Trophoblast cell (in vitro differentiated cells and primary cell): ENCODE measurements at places on chromosomes 13 and 19.

GRCh38 chr13:100179276-100179675, 90.4 kb downstream of the PCCA start:
- DNase-seq: no peak

GRCh38 chr19:48382286-48382685, 9.1 kb downstream of the KDELR1 start:
- DNase-seq: no peak

DNA sequence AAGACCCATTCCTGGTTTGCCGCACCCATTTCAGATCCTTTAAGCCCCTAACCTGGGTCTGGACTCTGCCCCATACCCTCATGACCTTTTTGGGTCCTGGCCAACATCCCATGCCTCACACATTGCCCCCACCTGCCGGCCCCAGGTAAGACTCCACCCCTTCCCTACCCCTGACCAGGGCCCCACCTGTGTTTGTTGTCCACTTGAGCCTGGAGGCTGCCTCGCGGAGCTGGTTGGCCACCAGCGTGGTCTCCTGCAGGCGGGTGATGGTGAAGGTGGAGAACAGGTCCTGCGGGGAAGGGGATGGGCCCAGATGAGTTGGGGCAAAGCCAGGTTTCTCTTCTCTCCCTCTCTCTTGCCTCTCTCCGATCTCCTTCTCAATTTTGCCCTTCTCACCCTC, 19.5 kb downstream of the MAN2B1 start:
- no peak for DNase-seq

DNA sequence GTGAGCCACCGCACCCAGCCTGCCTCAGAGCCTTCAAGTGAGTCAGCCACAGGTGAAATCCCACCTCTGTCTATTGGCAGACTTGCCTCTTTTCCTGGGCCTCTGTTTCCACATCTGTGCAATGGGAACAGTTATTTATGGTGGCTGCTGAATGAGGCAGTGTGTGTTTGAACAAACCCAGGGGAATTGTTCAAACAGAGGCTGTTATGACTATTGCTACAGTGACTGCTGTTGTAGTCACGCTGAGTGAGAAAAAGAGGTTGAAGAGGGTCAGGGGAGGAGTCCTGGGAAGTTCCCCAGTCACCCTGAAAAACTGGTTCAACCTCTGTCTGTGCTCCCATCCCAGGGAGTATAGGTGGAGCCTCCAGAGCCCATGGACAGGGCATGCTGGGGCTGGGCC, at the start of gene CEACAM19:
CEACAM19 (plus strand) TSS at position 83 of the 400 bp plus-strand sequence. CDS start 450 bp downstream, outside the sequence.
- peak; percentile 62 for DNase-seq

- DNase-seq: no peak
Measured at GRCh38 chr19:38551450-38551813, 66.3 kb downstream of the MAP4K1 start.

DNA sequence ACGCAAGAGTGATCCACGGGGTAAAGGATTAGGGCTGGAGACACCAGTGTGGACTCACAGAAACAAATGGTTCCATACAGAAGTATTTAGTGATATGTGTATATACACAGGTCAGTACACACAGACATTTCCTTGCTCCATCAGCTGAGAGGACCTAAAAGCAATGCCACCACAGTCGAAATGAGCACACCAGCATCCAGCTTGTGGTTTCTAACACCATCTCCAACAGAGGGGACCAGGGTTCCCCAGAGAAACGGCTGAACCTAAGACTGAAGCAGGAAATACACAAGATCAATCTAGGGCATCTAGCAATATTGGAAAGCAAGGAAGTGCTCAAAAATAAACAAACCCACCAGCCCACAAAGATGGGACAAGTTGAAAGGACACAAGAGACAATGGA, 7.6 kb downstream of the GGACT start:
- no peak for DNase-seq

GRCh38 chr13:87035526-87035925, 635.6 kb upstream of the SLITRK5 start:
- no peak for DNase-seq

DNA sequence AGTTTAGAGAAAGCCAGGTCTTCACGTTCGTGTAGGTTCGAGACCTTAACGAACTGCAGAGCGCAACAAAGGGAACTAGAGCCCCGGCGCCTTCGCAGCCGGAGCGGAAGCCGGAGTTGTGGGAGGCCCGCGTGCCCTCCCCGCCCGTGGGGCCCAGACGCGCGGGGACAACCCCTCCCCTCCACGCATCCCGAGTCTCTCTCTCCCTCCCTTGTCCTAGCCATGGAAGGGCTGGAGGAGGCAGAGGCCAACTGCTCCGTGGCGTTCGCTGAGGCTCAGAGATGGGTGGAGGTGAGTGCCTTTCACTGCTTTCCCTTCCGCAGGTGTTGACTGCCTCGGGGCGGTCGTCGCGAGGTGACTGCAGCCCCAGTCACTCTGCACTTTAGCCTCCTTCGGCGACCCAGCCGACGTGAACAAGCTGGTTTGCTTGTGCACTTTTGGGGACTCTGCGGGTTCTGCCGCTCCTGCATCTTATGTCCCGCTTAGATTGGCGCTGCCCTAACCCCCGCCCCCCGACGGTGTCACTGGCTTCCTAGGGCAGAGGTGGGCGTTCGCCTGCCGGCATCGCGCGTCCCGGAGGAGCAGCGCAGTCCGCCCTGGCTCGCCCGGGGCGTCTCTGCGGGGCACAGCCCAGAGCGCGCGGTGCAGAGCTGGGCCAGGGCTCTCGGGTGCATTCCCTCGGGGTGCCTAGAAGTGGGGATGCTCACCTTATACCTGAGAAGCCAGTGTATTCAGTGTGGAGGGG, 478 bp downstream of the LMO7 start:
- peak; percentile 54 for DNase-seq

DNA sequence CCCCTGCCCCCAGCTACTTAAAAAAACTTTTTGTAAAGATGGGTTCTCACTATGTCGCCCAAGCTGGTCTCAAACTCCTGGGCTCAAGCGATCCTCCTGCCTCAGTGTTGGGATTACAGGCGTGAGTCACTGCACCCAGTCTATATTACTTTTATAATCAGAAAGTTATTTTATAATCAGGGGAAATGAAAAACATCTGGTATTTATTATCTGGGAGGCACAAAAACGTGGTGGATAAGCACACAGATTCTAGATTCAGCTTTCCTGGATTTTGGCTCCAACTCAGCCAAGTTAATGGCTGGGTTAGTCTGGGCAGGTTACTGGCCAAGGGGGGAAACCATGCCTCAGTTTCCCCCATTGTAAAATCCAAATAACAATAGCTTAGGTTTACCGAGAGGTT, 24.7 kb downstream of the KEAP1 start:
- DNase-seq: no peak

GRCh38 chr13:110746438-110746837, 32.9 kb downstream of the ING1 start:
- no peak for DNase-seq

- DNase-seq: no peak
Measured at GRCh38 chr13:109764470-109765291, 21.7 kb downstream of the IRS2 start.

DNA sequence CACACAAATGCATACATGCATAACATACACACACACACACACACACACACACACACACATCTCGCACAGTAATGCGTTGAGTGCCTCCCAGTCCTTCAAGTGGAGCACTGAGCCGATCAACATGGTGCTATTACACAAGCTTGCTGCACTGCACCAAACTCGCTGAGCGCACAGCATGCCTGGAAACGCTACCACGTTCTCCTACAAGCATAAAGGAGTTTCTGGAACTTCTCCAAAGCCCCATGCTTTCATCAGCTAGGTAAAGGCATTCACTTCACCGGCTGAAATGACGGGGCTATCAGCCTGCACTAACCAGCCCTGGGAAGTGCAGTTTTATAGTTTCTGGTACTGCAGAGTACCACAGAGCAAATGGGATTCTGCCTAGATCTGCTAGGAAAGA, 92.7 kb downstream of the FGF14 start:
- DNase-seq: no peak

- no peak for DNase-seq
Measured at GRCh38 chr13:111049791-111050538, 65.1 kb upstream of the ARHGEF7 start.

- DNase-seq: peak; percentile 25
Measured at GRCh38 chr19:16714702-16715287, 4.9 kb upstream of the NWD1 start.
